Kidney tubule cell (primary cell): ENCODE measurements at places on chromosomes 2 and 18.

GRCh38 chr18:57475903-57476302, 40.7 kb downstream of the ONECUT2 start:
- no peak for DNase-seq

DNA sequence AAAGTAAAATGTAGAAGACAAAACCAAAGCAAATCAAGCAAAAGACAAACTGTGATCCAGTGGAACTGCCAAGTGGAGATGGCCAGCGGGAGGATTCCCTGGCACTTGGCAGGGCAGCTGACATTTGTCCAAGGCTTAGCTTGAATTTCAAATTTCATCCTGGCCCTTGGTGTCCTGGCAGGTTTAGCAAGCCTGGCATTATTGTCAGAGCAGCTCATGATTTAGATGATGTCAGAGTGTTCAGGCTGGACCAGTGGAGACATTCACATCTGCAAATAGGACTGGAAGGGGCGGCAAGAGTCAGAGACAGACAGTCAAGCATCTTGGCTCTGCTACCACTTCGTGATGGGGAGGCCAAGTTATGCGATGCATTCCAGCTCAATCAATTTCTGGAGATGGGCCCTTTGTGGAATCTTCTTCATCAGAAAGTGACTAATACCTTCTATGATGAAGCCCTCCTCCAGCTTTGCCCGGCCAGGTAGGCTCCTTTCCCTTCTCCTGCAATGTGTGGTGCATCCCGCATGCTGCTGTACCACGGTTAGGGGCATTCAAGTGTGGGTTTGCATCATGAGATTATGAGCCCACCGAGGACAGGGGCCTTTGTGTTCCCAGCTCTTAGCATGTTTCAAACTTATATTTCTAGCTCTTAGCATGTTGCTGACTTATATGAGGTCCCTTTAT, 199.7 kb downstream of the ANKRD30B start:
- no peak for DNase-seq

- no peak for DNase-seq
Measured at GRCh38 chr2:128446049-128446873, 127.6 kb upstream of the HS6ST1 start.

DNA sequence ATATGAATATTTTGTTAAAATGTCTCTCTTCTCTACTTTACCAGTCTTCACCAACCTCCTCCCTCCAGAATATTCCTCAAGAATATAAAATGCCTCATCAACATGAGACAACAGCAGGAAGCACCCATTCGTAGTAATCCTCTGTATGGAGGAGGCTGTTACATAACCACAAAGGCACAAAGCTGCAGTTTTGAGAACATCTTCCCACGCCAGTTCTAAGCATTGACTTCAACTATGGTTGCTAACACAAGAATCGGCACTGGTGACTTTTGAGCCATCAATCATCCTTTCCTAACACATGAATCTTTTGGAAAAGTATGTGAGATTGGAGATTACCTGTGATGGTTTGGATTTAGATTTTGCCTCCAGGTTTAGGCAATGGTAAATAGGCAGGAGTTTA, 54.9 kb upstream of the CYP1B1 start:
- DNase-seq = no peak

DNA sequence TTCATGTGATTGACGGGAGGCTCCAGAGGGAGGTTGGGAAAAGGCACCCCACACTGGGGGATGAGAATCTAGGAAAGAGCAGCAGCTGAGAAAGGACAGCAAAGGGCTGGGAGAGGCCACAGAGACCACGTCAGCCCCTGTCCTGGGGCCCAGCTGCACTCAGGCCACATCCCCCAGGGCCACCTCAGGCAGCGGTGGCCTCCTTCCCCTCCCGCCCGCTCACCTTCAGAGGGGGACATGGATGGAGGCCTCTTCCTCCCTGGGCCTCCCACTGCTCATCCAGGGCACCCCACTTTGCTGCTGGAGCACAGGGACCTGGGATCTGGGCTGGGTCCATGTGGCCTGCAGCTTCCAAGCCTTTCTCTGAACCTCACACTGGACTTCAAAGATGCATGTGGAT, 199.8 kb upstream of the HDAC4 start:
- no peak for DNase-seq

DNA sequence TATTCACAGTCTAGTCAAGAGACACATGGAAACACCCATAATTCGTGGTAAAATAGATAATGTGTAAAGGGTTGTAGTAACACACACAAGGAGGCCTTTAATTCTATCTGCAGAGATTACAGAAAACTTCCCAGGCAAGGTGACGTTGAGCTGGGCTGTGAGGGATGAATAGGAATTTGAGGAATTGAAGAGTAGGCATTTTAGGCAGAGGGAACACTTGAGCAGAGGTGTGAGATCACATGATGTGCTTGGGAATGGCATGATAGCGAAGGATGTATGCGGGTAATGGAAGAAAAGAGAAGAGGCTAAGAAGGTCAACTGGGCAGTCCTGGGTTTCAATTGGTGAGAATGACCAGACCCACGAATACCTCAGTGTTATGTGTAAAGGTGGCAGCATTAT, 20.2 kb downstream of the DRC1 start:
- DNase-seq = no peak

DNA sequence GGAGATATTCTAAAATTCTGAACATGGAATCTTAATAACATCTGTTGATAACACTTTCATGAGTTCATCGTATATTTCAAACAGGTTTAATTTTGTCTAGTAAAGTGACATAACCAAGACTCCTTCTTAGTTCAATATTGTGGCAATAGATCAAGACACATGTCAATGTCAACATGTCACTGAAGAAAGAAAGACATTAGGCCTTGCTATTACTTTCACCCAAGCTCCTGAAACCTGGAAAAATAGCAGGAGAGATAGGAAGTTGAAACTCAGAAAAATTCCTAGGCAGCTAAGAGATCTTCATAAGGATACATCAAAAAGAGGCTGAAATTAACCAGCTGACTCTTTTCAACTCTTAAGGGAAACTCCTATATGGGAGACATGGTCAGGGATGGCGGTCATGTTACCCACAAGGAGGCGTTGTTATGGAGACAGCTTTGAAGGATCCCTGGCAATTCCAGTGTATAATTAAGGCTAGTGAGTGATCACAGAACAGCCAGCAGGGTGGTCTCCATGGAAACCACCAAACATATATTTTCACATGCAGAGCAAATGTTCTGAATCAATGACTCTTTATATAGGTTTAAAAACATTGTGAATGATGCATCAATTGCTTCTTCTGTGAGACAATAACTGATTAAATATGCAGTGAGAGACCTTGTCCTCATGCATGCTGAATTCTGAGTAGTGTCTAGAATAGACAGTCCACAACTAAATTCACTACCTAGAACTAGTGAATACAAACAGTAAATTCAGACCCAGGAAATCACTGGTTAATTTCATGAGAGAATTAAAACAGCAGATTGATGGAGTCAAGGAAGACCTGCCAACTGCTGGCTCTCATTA, 115.3 kb upstream of the RIOK3 start:
- DNase-seq = peak; percentile 46

GRCh38 chr18:76456018-76456750, 38.9 kb downstream of the ZNF516 start:
- peak; percentile 44 for DNase-seq

DNA sequence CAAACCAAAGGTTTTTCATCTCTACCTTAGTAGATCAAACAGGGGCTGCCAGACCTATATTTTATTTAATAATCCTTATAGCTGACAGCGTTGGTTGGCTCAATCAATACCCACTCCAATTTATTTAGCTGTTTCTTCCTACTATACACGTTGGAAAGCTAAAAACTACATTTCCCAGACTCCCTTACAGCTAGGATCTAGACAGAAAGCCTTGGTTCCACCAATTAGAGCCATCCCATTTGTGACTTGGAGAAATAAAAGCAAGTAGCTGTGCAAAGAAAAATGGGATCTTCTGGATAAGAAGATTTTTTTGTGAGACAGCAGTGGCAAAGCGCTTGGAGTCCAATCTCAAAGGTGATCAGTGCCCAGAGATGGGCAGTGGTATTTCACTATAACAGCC, 331.3 kb upstream of the MEIS1 start:
- no peak for DNase-seq

GRCh38 chr2:48332286-48332685, 197.7 kb upstream of the STON1 start:
- DNase-seq = no peak

DNA sequence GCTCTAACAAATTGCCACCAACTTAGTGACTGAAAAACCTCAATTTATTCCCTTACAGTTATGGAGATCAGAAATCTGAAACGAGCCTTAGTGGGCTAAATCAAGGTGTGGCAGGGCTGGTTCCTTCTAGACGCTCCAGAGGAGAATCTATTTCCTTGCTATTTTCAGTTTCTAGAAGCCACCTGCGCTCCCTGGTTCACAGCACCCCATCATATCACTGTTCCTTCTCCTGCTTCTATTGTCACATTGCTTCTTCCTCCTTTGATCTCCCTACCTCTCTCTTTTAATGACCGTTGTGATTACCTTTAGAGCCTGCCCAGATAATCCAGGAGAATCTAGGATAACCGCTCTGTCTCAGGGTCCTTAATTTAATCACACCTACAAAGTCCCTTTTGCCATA, 596.6 kb downstream of the PLCL1 start:
- no peak for DNase-seq

DNA sequence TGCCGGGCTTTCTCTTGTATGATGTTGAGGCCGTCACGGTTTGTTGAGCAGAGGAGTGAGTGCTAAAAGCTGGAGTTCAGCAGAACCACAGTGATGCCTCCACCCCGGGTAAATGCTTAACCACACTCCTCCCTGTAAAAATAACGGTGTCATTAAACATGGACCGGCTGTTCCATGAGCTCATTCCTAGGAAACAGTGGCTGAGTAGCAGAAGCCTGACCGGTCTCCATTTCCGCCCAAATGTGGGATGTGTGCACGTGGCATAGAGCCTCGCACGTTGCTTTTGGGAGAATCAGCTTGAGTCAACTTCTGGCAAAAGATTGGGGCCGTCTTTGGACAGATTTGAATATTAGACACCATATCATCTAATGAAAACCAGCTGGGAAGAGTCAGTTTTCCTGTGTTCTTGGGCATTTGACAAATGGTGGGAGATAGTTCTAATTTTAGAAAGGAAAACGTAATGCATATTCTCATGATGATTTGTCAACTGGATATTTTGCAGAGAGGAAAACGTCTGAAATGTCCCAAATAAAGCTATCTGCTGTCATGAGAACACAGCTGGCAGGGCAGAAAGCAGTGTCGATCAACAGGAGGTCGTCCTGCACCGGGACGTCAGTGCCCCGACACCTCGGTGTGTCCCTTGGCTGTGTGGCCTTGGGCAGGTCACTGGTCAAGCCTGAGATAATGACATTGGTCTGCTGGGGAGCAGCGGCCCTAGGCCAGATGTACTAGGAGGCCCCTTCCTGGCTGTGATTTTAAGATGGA, 42.4 kb downstream of the LRRFIP1 start:
- DNase-seq = peak; percentile 98

GRCh38 chr18:76113101-76113500, 381.9 kb downstream of the ZNF516 start:
- no peak for DNase-seq

DNA sequence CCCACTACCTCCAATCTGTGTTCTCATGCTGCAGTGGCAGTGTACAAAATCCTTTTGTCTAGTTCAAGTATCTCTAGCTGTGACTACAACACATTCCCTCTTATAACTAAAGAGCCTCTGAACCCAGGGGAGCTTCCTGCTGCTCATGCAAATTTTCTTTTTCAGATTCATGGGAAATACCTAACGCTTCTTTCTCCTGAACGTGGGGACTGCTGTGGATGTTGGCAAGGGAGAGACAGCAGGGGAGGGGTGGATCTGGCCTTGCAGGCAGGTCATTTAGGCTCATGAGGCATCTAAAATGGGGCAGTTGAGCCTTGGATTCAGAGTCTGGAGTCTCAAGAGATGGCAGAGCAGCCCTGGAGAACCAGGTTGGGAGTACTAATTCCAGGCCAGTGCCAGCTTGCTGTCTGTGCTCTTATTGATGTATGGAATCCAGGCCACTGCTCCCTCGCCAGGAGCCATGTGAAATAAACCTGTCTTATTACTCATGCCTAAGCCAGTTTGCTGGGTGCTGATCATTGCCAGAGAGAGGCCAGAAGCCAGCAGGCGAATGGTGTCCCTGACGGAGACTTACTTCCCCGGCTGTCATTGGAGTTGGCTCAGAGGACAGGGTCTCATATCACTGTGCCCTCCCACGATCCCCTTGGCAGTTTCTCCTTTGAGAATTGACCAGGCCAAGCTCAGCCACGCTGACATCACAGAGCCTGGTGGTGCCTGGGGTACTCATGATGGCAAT, 29.2 kb upstream of the TNP1 start:
- DNase-seq = no peak

DNA sequence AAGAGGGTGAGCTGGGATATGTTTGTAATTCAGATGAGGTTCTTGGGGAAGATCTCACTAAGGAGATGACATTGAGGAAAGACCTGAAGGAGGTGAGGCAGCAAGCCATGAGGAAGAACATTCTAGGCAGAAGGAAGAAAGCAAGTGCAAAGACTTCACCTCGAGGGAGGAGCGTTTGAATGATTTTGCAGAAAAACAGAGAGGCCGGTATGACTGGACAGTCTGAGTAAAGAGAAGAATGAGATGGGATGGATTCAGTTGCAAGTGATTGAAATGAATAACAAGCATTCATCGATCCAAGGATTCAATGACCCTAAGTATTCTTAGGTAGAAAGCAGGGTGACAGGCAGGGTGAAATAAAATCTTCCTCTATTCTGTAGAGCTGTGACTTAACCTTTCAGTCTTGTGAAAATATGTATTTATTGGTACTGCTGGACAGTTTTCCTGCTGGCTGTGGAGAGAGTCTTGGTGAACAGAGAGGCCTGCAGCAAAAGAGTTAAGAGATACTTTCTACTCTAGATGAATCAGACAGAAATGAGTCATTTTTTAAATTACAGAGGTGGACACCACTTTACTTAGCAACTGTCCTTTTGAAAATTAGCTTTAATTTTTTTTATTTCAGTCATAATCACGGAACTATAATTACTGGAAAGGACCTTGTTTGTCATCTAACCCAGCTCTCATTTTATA, 278.4 kb downstream of the LRRTM1 start:
- DNase-seq = peak; percentile 8

DNA sequence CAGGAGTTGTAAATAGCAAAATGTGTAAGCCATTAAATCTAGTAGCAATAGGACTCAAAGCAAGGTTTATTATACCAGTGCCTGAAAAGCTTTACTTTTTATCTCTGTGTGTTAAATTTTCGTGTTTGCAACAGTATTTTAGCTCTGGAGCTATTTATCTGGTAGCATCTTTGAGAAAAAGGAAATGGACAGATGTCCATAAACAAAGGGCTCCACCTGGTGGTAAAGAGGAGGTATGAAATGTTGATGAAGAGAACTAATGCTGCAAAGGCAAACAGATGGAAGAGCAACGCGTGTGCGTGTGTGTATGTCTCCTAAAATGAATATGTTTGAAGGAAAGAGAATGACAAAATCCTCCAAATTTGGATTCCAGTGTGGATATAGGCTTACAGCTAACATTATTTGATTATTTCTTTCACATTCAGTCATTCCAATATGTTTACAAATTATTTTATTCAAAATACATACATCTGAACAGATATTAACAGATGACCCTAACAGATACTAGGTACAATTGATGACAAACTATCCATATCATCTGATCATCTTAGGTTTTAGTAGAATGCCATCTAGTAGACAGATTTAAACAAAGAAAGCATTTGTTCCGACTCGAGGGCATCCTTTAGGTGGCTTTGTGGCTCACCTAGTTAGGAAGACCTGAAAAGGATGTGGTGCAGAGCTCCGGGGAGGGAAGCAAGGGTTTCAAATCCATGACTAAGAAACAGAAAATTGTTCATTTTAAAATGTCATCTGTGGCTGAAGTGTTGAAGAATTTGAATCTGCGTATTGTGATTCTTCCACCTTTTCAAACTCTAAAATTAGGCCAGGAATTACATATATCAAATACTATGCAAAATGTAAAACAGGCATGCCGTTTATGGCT, 383.3 kb downstream of the MTX2 start:
- DNase-seq = peak; percentile 78
